ENCODE measurements at places on chromosomes 2 and 18.

DNA sequence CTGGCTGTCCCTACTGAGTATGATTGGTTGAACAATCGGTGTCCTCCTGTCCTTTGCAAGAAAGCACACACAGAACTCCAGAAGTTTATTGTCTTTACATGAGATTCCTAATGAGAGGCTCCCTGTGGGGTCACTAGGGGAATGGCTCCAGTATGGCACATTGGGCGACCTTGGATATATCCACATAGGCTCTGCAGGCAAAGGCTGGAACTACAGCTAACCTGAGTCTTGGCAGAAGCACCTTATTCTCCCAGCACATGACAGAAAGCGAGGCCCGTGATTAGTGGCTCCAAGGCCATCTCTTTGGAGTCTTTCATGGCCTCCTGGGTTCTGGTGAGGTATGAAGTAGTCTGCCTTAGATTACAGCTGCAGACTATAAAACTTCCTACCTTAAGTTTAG, 49.0 kb downstream of the ZDBF2 start:
- DNase-seq: no peak

DNA sequence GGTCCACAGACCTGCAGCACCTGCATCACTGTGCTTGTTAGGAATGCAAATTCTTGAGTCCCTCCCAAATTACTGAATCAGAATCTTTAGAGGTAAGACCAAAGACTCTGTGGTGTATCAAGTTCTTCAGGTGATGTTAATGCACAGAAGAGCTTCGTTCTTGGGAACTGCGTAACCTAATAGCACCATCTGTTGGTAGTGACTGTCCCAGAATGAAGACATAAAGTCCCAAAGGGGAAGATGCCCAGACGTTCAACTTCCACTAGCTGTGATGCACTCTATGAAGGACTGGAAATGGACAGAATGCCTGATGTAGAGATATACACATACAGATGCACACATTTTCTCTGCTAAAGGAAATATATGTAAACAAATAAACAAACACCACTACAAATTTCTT, 576.0 kb downstream of the LRP1B start:
- DNase-seq: no peak

- no peak for DNase-seq
Observed at GRCh38 chr2:101306410-101306809, 2.1 kb downstream of the RNF149 start.

- no peak for DNase-seq
Observed at GRCh38 chr2:239955087-239955988, 69.8 kb downstream of the NDUFA10 start.

GRCh38 chr2:207505728-207506127, 24.0 kb upstream of the CREB1 start:
- DNase-seq: no peak

GRCh38 chr2:10370895-10371294, 68.2 kb downstream of the HPCAL1 start:
- DNase-seq: no peak

DNA sequence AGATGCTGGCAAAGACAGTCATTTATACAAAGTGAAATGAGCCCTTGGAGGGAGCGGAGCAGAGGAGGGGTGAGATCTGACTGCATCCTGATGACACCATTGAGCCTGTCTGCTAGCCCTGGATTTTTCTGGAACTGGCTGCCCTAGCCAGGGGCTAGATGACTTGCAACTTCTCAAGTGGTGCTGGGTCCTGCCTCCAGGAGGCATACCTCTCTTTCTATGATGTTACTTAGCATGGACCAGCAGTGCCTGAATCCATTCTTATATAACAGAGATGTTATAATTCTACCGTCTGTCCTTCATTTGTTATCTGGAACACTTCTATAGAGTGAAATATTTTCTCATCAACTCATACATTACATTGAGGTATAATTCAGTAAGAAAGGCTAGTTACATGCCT, 8.5 kb upstream of the TWIST2 start:
- DNase-seq: no peak

- no peak for DNase-seq
Observed at GRCh38 chr2:234091883-234092282, 41.4 kb downstream of the SPP2 start.

DNA sequence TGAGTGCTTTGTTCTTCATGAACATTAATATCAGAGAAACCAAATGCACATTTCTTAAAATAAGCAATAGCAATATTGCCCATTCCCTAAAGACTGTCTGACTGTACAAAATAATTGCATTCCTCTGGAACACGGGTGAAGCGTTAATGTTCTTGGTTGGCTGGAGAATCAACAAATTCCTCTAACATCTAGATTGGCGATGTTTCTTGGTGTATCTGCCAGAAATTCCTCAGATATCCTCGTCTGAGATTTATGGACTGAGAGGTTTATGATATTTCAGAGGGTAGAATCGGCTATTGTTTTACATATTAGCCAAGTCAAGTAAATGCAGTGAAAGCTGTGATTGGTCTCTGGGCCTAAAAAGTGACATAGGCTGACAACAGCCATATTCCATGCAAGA, 27.1 kb upstream of the SPTBN1 start:
- DNase-seq: no peak

DNA sequence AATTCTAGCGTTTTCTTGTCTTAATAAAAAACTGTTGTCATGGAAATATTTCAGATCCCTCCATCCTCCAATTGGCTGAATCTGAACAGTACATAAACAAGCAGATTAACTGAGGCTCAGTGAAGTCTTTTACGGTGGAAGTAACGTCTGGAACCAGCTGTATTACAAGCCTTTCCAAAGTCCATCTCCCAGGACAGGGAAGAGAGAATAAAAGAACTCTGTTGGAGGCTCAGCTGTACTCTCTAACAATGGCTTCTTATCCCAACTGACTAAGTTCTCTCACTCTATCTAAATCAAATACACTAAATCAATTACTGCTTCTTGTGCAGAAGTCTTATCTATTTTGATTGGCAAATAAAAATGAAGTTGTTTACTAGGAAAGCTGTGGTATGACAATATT, 19.9 kb upstream of the NEDD4L start:
- no peak for DNase-seq

DNA sequence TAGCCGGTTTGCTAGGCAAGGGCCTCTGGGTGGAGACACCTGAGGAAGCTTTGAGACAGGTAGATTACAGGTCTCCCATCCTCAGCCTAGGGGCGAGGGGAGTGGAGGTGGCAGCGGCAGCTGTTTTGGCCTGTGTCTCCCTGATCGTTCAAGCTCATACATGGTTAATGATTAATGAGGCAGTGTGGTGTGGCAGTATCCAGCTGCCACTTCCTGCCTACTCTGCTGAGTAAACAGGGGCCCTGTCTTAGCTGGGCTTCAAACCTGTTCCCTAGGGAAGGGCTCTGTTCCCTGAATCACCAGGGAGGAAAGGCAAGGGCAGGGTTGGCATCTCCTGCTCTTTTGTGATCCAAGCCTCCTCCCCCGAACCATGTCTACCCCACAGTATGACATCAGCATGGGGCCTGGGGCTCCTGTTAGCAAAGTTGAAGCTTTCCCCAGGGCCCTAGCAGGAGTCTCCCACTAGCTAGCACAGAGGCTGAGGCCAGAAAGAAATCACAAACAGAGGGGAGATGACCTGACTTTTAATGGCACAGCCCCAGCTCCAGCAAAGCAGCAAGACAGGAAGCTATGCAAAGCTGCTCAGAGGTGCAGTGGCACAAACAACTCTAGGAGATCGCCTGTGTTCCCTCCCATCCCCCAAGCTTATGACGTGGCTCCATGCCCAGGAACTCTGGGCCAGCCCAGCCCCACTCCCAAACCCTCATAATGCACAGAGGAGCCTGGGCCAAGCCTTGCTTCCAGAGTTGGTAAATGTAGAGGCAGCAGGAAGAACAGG, 3.7 kb upstream of the TUBA4B start:
- DNase-seq: peak; percentile 35

DNA sequence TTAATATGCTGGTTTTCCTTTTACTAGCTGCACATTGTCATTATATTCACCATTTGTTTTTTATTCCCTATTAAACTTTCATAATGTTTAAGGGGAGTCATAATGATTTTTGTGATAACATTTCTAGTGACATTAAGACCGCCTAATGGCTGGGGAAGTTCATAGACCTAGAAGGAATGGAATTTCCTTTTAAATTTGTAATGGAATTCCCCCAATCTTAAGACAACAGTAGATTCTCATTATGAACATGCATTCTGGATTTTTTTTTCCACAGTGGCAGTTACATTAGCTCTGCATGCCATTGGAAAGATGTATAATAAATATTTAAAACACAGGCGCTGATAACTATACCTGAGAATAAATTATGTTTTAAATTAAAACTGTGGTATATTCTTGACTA, 8.4 kb downstream of the YPEL5 start:
- DNase-seq: no peak

DNA sequence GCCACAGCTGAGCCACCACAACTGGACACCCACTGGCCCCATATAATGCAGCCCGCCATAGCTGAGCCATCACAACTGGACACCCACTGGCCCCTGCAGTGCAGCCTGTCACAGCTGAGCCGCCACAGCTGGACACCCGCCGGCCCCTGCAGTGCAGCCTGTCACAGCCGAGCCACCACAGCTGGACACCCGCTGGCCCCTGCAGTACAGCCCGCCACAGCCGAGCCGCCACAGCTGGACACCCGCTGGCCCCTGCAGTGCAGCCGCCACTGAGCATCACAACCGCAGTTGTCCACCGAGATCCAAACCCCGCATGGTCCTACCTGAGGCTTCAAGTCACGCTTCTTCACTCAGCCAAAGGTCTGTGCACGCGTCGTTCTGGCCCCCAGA, 134.2 kb downstream of the PXDN start:
- DNase-seq: no peak

GRCh38 chr2:239970004-239970623, 55.0 kb downstream of the NDUFA10 start:
- DNase-seq: no peak

GRCh38 chr18:54776282-54776977, 51.8 kb upstream of the RAB27B start:
- no peak for DNase-seq

- DNase-seq: no peak
Observed at GRCh38 chr2:163919717-163920116, 183.9 kb upstream of the FIGN start.

- DNase-seq: no peak
Observed at GRCh38 chr2:37744010-37744409, 72.6 kb upstream of the CDC42EP3 start.

DNA sequence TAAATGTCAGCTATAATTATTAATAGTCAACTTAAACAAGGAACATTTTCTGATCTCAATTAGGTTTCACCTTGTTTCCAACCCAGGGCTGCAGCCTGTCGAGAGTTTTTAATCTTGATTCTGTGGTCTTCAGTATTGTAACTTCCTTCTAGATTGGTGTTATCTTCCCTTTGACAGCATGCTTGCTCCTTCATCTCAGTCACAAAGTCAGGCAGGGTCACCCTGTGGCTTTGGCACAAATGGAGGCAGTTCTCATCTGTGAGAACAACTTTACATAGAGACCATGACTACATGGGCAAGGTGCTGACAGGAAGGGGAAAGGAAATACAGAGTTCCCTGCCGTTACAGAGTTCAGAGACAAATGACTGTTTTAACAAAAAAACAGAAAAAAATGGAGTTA, 50.5 kb downstream of the HNRNPLL start:
- no peak for DNase-seq

- DNase-seq: no peak
Observed at GRCh38 chr2:120597595-120598193, 138.0 kb upstream of the GLI2 start.

- no peak for DNase-seq
Observed at GRCh38 chr2:119838179-119838578, 78.5 kb downstream of the PTPN4 start.

GRCh38 chr18:57149531-57149930, 2.6 kb downstream of the BOD1L2 start:
- DNase-seq: no peak

GRCh38 chr18:51383711-51384110, 186.2 kb upstream of the MEX3C start:
- no peak for DNase-seq

- DNase-seq: no peak
Observed at GRCh38 chr2:224958462-224958857, 83.8 kb downstream of the DOCK10 start.

- DNase-seq: no peak
Observed at GRCh38 chr2:46988733-46989481, 73.3 kb upstream of the MCFD2 start.

- no peak for DNase-seq
Observed at GRCh38 chr18:24543086-24543794, 82.8 kb downstream of the HRH4 start.

- DNase-seq: no peak
Observed at GRCh38 chr2:1654696-1655374, 89.5 kb downstream of the PXDN start.

GRCh38 chr2:172896661-172897081, 161.0 kb downstream of the RAPGEF4 start:
- DNase-seq: no peak

- no peak for DNase-seq
Observed at GRCh38 chr2:239279508-239280295, 121.1 kb downstream of the HDAC4 start.

DNA sequence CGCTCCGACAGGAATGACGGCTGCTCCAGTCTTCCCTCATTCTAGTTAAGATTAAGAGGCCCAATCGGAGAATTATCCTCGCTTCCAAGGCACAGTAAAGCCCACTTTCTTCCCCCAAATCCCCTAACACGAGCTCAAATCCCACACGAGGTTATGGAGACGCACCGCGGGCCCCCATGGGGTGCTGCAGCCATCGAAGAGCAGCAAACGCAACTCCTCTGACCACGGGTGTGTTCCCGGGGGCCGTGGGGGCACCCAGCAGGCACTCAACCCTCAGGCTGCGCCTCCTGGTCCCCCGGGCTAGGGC, 446 bp downstream of the COPS9 start:
- no peak for DNase-seq

DNA sequence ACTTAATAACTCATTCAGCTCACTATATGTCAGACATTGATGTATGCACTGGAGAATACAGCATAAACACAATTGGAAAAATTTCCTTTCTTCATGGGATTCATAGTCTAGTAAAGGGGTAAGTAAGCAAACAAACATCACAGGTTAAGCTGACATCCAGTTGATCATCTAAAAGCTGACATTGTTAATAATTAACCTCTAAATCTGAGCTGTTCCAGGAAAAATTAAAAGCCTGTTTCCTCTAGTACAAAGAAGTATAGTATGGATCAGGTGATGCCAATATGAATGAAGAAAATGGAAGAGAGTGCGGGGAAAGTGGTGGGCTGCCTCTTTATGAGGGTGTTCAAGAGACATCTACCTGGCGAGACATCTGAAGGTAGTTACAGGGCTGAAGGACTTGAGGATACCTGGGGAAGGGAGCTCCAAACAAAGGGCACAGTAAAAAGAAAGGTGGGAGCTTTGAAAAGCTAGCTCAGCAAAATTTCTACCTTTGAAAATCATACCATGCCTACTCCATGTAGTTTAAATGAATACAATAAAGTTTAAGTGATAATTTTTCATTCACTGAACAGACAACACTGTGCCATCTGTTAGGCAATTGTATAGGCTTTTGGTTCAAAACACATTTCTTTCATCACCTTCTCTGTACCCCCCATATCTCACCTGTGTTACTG, 619.3 kb downstream of the TRIB2 start:
- no peak for DNase-seq

GRCh38 chr2:234544659-234545611, 48.1 kb upstream of the ARL4C start:
- peak; percentile 64 for DNase-seq

All from T follicular helper cell (primary cell).